ENCODE measurements at places on chromosomes 3 and 15.

DNA sequence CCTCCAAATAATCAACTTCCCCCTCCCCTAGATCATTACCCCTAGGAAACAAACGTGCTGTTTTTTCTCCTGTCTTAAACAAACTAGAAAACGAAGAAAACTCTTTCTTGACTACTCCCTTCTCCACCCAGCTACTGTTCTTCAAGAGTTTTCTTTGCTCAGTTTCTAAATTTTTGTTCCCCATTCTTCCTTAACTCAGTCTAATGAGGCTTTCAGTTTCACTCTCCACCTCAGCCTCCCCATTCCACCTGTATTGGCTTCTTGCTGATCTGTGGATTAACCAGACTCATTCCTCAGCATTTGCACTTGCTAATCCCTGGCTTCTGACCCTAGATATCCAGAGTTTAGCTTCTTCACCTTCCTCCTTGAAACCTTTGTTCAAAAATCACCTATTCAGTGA is 26.8 kb downstream of the SERPINI1 start:
- DNase-seq, result no peak

GRCh38 chr3:24182756-24183155 is 237.7 kb downstream of the NR1D2 start:
- DNase-seq, result no peak

DNA sequence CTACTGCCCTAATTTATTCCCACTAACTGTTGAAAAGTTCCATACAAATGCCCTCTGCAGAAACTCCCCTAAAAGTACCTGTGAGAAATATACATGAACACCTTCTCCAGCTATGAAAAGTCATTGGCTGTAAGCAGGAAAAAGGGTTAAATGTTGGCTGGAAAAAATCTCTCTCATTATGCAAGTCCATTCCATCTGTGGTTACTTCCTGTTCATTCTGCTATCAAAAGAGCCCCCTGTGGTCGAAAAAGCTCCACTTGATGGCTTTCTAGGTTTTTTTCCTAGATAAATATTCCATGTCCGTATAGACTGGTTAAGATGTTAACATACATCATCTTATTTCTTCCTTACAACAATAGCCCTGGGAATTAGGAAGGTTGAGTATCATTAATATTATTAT is 56.2 kb upstream of the AKAP13 start:
- no peak for DNase-seq

DNA sequence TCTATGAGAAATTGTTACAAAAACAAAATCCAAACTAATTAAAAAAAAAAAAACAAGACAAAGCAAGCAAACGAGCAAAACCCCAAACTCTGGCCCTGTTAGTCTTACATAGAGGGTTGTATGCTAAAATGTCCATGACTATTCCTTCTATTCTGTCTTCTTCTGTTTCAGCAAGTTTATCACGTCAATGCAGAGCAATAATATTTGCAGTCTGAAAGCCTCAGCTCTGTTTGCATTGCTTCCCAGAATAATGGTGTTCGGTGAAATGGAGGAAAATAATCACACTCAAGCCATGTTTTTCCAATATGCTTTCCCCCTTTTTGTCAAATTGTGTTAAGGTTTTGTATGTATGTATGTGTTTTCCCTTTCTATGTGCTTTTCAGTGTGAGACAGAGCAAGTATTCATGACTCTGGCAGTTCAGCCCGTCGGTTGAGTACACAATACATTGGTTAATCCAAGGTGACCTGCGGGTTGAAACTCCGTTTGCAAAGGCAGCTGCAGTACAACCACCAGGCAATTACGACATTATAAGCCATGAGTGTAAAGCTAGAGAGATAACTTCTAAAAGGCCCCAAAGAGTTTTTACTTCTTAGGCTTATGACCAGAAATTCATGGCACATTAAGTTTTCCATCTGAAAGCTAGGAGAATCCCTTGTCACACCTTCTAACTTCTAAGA is 34.9 kb upstream of the MAGI1 start:
- no peak for DNase-seq

- no peak for DNase-seq
These were observed 118.4 kb downstream of the ATP1B3 start for GRCh38 chr3:141994856-141995255.

DNA sequence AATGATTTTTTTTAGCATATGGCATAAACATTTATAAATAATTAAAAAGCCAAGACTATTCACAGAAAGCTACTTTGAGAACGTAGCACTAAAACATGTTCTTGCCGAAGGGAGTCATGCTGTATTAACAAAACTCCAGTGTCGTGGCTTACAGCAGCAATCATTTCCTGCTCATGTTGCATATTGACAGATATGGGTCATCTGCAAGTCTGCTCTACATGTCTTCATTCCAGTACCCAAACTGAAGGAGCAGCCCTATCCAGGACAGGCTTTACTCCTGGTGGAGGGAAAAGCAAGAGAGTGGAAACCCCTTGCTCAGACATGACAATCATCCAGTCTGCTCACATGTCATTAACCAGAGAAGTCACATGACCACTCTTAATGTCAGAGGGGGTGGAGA is 87.6 kb downstream of the NEK11 start:
- no peak for DNase-seq

- no peak for DNase-seq
These were observed 686 bp downstream of the MYRIP start for GRCh38 chr3:39809995-39810595.

DNA sequence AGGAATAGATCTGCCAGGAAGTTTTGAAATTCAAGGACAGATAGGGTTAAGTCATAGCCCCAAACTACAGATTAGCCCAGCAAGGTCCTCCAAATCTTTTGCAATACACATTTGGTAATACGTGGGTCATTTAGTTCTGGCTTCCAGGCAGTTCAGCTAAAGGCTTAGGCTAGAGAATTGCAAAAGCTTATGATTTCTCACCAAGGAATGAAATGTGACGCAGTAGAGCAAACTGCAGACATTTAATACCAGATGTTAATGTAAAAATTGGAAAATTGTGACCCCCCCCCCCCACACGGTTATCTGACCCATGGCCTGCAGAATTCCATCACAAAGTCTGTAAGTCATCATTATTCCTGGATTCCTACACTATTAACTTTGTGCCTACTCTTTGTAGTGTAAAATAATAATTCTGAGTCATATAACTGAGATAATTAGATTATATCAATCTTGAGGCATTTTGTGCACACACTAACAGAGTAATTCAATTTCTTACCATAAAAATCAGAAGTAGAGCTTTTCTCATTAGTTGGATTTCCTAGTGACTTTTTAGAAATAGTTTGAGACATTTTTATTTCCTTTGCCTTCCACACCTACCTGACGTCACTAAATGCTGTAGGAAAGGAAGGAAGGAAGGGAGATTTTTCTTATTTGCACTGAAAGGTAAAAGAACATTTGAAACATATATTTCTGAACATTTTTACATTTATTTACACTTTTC is 235.2 kb downstream of the DTWD1 start:
- DNase-seq, result no peak

- DNase-seq, result no peak
These were observed 306.6 kb upstream of the KCNH8 start for GRCh38 chr3:18841422-18842343.

- DNase-seq, result no peak
These were observed 134.2 kb downstream of the FNDC3B start for GRCh38 chr3:172173316-172174254.

- DNase-seq, result no peak
These were observed 334.8 kb downstream of the NAALADL2 start for GRCh38 chr3:175193815-175194518.

GRCh38 chr15:96551722-96552121 is 221.2 kb downstream of the NR2F2 start:
- DNase-seq, result no peak

DNA sequence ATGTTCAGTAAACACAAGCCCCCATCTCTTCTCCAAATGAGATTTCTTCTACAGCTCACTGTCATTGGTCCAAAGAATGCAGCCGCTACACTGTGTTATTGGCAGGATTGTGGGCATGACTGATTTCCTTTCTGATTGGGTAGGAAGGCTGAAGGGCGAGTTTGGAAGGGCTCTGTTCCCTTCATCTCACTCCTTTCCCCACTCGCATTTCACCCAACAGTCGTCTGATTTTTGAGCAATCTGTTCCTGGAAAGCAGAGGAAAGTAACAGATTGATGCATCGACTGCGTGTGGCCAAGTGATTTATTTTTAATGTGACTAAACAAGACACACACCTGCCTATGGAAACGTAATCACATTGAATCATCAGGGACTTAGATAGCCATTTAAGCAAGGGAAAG is 55.5 kb downstream of the NOX5 start:
- DNase-seq, result no peak

DNA sequence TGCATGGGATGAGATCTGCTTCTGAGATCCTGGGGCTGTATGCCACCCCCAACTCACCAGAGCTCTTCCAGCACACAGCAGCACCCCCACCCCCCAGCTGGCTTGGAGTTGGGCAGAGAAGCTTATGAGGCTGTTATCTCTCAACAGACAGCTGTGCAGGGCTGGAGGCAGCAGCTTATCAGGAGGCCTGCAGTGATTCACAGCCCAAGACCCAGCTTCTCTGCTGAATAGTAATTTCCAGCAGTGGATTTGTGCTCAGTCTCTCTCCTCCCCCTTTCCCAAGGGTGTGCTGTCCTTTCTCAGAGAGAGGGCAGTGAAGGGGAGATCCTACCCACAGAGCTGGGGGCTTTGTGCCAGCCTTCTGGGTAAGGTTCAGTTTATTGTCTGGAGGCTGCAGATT is 2.1 kb downstream of the RPP25 start:
- no peak for DNase-seq

GRCh38 chr3:115148142-115148790 is 1.2 kb upstream of the ZBTB20 start:
- DNase-seq, result no peak

GRCh38 chr3:120173056-120173675 is 78.9 kb upstream of the GSK3B start:
- no peak for DNase-seq

- DNase-seq, result no peak
These were observed 226.2 kb upstream of the CTNNB1 start for GRCh38 chr3:40973141-40973540.

- no peak for DNase-seq
These were observed 251.0 kb upstream of the MCTP2 start for GRCh38 chr15:93980261-93980911.

DNA sequence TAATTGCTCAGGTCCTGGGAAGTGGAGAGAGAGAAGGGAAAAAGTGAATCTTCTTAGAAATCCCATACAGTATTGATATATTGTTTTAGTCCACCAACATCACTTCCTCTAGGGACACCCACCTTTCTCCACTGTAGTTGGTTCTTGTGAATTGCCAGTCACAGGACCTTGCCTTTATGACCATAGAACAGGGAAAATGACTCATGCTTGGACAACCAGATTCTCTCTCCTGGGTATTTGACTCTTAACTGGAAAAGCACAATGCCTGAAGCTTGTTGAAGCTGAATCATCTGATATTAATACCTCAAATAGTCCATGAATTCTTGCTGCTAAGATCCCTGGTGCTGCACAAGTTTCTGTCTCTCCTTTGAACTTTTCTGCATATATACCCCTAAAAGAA is 32.5 kb upstream of the DCLK3 start:
- no peak for DNase-seq

DNA sequence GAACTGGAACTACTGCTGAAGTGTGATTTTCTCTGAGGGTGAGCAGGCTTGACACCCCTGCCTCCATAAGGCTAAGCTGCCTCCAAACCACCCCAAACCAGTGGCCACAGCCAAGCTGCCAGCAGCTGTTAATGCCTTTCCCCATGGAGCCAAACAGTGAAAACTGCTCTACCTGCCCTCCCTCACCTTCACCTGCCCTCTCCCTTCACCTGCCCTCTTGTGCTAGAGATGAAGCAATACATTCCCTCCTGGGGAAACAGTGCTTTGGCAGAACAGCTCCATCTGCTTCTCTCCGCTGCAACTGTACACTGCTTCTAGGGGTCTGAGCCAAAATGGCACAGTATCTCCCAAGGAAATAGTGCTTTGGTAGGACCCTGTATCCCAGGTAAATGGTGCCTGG is 374.1 kb downstream of the FHIT start:
- DNase-seq, result no peak

DNA sequence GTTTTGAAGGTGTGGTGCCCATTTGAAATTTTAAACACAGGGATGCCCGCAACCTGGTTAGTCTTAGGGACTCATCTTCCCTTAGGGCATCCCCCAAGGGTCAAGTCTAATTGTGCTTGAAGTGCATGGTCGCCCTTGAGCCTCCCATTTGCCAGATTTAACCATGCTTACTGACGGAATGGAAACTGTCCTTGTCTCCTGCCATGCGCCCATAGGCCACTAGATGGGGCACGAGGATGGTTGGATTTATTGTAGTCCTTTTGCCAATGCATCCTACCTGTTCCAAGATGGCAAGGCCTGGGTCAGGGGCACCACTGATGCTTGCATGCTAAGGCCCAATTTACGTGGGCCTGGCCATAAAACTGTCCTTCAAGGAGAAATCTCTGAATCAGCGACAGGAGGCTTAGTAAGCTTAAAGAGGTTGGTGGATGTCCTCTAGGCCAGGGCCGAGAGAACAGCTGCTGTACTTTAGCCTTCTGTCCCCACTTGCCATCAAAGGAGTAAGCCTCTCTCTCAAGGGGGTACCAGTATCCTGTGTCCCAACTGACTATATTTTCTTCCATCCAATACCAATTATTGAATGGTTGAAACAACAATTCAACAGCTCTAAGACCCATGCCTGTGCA is 355.4 kb downstream of the OTOL1 start:
- DNase-seq, result peak; percentile 39

DNA sequence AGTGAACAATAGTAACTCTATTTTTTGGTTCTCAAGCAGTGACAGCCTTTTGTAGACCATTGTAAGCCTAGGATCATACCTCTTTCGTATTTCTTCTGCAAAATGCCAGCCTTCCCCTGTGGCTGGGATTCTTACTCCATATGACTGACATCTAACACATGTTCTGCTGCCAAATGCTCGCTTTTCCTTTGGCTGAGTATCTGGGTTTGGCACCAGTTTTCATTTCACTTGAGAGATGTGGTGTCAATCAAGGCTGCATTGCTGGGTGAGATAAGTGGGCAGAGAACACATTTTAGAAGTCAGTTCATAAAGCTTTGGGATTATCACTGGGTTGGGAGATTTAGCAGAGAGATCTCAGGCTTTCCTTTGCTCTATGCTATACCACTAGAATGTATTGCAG is 514.7 kb upstream of the SGO1 start:
- DNase-seq, result no peak

DNA sequence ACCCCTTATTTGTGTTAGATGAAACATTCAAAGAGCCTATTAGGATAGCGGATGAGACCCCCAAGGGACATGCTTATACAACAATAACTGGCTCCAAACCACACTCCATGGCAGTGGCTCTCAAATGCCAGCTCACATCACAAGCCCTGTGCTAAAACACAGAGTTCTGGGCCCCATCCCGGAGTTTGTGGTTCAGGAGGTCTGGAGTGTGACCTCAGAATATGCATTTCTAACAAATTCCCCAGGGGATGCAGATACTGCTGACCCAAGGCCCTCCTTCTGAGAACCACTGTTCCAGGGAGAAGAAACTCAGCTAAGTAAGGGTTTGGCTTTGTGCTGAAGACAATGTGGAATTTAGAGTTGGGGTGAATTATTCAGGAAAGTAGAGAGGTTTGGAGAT is 3.6 kb downstream of the CCRL2 start:
- DNase-seq, result no peak
